ENCODE measurements at places on chromosomes 7 and 10. TPM values are rescaled to one million over a fixed set of nuclear protein-coding genes. Genes with fewer than 3 reads are reported as not detected.

The ANKMY2 gene
- polyA plus RNA-seq, result 31.8 TPM

GRCh38 chr10:80524190-80524909 is 13.4 kb upstream of the SH2D4B start:
- no peak for DNase-seq

- no peak for DNase-seq
Observed at GRCh38 chr10:111004016-111004415, 72.8 kb upstream of the ADRA2A start.

The LRRC18 gene
- not detected for polyA plus RNA-seq

DNA sequence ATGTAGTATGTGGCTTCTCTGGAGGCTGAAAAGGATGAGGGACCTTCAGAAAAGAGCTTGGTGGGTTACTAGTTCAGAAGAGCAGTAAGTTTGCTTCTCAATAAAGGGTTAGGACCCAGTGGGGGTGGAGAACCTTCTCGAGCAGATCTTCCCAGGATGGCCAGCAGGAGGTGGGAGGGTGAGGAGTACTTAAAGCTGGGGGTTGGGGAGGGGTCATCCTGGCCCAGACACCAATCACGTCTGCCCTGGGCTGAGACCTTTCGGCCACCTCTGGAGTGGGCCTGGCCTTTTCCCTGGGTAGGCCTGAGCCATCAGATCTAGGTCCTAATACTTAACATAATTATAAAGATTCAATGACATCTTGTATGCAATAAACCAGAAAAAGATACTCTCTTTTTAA is 149.0 kb upstream of the TCF7L2 start:
- DNase-seq, result no peak

DNA sequence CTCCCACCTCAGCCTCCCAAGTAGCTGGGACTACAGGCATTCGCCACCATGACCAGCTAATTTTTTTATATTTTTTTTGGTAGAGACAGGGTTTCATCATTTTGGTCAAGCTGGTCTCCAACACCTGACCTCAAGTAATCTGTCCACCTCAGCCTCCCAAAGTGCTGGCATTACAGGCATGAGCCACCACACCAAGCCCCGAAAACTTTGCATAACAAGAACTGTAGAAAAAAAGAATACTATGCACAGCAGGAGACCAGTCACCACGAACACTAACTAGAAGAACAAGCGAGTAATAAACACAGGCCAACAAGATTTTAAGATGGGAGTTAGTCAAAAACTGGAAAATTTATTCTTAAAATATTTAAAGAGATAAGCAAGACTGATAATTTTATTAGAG is 447.0 kb downstream of the ETV1 start:
- no peak for DNase-seq

The SVIL gene
- 39.4 TPM for polyA plus RNA-seq

- DNase-seq, result no peak
Observed at GRCh38 chr7:27690649-27691048, 28.0 kb upstream of the HIBADH start.

DNA sequence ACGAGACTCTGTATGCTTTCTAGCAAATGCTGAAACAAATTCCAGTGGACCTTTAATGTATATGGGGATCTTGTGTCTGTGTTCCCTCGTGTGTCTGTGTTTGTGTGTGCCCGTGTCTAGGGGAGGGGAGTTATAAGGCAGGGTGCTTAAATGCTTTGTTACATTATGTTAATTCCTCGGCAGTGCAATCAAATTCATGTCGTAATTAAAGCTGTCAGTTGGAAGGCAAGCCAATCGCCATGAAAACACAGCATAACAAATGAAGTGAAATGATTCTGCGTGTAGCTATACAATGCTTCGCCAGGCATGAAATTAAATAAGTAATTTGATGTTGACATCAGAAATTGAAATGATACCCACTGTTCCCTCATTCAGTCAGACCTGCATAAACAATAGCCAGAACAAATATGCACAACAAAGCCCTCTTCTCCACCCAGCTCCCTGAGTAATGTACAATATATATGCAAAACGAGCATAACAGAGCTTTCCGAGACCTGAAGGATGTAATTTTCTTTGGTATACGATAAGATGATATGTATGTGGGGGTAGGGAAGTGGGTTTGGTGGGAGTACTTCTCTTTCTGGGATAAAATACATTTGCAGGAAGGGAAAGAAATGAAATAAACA is 534.1 kb downstream of the AUTS2 start:
- DNase-seq, result no peak

The CLRN3 gene
- 14.4 TPM for polyA plus RNA-seq

GRCh38 chr10:73648975-73649829 is 6.6 kb downstream of the SYNPO2L start:
- no peak for DNase-seq

- DNase-seq, result no peak
Observed at GRCh38 chr7:139673230-139673629, 104.6 kb downstream of the HIPK2 start.

The SLC26A3 gene
- polyA plus RNA-seq, result not detected

- no peak for DNase-seq
Observed at GRCh38 chr10:110788620-110789385, 82.9 kb upstream of the PDCD4 start.

DNA sequence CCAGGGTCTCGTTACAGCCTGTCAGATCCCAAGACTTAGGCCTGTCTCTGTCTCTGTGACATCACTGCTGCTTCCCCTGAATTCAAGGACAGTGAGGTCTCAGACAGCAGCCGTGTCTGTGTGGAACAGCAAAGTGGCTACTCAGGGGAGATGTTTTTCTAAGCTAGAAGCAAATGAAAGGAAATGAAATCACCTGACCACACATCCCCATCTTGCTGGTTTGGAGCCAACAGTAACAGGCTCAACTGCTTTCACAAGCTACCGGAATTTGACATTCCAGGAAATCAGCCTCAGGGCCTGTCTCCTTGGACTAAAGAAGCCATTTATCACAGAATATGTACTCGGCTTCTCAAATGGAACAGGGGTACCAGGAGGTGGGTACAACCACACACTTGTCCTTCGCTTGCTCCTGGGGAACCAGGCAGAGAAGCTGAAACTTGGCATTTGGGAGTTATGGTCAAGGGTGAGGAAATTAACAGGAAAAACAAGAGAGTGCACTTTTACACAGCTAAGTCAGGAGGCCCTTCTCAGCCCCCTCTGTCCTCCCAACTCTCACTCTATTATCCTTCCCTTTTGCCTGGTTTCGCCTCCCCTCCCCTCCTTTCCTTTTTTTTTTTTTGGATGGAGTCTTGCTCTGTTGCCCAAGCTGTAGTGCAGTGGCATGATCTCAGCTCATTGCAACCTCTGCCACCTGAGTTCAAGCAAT is 73.2 kb downstream of the SPDYE5 start:
- DNase-seq, result peak; percentile 68

GRCh38 chr10:100636848-100637553 is 101.3 kb downstream of the HIF1AN start:
- no peak for DNase-seq

The COBL gene
- polyA plus RNA-seq, result 0.50 TPM

The TSPAN33 gene
- polyA plus RNA-seq, result 64.0 TPM

The CHCHD1 gene
- polyA plus RNA-seq, result 50.9 TPM

DNA sequence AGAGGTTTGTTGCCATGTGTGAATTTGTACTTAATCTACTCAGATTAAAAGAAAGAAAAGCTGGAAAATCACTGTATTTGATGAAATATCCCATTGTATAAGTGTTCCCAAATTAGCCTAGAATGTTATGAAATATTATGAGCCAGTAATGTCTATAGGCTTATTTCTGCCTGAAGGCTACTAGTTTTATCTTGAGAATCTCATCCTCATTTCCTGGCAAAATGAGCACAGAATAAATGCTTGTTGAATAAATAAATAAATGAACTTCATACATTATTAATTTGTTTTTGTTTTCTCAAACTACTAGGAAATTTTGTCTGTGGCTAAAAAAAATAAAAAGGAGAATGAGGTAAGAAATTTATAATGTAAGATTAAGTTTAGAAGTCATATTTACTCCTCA is 25.5 kb downstream of the HELLS start:
- DNase-seq, result no peak

DNA sequence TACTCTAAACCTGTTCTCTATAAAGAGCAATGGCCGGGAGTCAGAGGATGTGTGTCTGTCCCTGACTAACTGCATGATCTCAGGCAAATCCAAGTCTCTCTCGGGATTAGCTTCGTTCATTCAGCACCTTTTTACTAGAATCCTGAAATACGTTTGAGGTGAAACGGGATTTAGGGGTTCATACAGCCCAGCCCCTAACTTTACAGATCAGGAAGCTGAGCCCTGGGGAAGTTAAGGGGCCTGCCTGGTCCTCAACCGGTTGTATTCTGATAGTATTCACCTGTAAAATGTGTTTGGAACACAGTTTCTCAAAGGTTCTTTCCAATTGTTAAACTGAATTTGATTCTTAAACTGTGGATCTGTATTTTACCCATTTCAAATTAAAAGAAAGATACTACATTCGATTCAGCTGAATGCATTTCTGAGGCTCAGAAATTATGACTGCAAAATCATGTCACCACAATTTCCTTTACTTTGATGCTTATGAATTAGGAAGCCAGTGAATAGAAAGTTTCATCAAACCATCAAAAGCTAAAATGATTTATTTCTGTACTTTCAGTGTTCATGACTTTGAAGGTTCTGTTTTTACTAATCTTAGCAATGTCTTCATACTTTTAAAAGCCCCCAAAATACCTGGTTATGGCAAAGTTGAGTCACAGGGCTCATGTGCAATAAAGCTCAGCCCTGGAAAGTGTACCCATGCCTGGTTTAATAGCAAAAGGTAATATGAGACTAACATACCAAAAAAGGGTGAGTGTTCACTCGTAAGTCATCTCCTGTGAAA is 28.9 kb upstream of the EZH2 start:
- DNase-seq, result no peak

The EPDR1 gene
- 22.2 TPM for polyA plus RNA-seq

The PRLHR gene
- polyA plus RNA-seq, result not detected

The SPDYE6 gene
- 2.0 TPM for polyA plus RNA-seq

The GRID2IP gene
- polyA plus RNA-seq, result 1.2 TPM

GRCh38 chr7:94481279-94481678 is 28.3 kb upstream of the CASD1 start:
- no peak for DNase-seq

DNA sequence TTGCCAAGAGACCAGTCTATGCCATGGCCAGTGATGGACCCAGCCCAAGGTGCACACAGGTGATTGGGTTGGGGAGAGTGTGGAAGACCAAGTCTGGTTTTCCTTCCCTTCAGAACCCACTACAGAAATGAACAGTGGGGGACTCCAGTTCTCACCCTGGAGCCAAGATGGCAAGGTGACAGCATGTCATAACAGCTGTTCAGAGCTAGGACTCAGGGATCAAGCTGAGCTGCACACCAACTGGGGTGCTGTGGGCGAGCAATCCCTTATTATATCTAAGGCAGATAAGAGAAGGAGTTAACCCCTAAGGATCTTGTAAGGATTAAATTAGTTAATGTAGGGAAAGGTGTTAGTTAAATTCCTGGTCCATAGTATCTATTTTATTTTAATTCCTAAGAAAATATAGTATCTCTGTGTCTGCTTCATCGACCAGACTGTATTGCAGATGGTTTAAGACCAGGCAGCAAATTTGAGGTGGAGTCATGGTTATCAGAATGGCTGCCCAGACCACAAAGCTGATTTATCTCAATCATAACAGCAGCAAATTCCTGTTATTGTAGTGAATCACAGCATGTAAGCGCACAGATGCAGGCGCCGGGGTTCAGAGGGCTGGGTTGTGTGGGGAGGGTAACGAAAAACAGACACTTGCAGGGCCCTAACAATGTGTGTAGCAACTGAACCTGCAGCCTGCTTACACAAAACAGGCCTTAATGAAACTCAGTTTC is 208.7 kb upstream of the ZNF32 start:
- no peak for DNase-seq

- no peak for DNase-seq
Observed at GRCh38 chr10:16720812-16721211, 96.4 kb downstream of the RSU1 start.

DNA sequence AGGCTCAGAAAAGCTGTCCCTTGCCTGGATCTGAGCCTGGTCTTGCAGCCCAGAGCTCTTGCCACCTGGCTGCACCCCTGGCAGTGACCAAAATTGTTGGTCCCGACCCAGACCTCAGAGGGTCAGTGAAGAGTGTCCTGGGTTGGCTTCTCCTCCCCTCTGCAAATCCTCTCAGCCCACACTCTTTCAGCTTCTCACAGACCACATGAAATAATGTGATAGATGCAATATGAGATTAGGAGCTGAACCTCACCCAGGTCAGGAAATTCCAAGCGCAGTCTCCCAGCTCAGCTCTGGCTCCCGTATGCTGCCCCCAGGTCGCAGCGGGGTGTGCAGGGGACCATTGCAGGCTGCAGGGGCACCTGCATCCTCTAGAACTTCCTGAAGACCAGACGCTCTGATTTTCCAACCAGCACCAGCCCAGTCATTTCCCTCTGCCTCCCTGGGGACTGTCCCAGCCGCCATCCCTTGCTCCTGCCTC is 19.6 kb upstream of the RET start:
- DNase-seq, result no peak

DNA sequence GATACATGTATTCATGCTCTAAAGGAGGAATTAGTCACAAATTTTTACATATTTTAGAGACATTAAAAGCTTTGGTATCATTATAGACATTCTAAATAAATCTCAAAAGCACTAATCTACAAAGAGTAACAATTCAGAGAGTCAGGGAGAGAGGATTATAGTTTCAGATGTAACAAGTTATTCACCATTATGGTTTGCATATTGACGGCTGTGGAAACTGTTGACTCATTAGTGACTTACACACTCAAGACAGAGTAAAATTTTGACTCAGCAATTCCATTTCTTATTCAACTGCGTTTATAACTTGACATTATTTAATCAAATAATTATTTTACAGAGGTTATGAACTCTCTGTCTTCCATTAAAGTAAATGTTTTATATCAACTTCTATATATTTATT is 95.4 kb upstream of the SEMA3C start:
- no peak for DNase-seq

The RAB19 gene
- polyA plus RNA-seq, result 4.2 TPM

The TMEM229A gene
- polyA plus RNA-seq, result 0.09 TPM

GRCh38 chr10:96044736-96045135 is 1.4 kb downstream of the CCNJ start:
- DNase-seq, result peak; percentile 8

DNA sequence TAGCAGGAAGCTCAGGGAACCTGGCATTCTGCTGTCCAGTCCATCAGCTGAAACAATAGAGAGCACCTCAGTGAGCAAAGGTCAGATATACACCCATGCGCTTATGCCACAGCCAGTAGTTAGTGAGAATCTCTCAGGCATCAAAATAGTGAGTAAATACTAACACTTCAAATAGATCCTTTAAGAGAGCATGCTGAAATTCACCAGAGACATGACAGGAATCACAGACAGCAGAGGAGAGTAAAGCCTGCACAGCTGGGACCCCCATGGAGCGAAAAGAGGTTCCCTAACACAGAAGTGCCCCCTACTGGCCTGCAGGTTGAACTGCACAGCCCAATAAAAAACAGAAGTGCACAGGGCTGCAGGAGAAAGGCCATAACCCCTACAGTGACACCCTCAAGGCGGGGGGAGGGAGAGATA is 57.6 kb upstream of the ANTXRL start:
- no peak for DNase-seq
